NCI-H748 treated with DMSO at 0.1 percent for 48 hours (cell line): ENCODE measurements at places on chromosomes 13 and 19.

- peak; percentile 24 for DNase-seq
These were observed 697 bp downstream of the FCGRT start for GRCh38 chr19:49512970-49513745.

DNA sequence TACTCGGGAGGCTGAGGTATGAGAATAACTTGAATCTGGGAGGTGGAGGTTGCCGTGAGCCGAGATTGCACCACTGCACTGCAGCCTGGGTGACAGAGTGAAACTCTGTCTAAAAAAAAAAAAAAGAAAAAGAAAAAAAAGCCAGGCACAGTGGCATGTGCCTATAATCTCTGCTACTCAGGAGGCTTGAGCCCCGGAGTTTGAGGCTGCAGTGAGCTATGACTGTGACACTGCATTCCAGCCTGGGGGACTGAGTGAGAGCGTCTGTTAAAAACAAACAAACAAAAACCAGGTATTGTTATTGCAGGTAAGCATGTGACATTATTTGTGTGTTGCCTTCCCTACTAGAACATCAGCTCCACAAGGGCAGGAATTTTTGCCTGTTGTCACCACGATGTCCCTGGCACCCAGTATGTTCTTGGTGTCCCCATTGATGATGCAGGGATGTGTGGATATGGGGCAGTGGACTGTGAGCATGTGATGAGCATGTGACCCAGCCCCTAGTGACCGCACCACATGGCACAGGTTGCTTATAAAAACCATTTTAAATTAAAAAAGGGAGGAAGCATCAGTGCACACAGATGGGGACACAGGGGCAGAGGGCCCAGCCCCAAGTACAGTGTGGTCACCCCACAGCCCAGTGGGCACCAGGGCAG is 1.6 kb upstream of the KANK2 start:
- no peak for DNase-seq

GRCh38 chr13:57675526-57675925 is 44.0 kb downstream of the PCDH17 start:
- DNase-seq, result no peak

GRCh38 chr13:111233080-111233479 is 87.4 kb upstream of the TEX29 start:
- DNase-seq, result no peak
